ENCODE measurements at places on chromosomes 7 and 10. TPM values are rescaled to one million over a fixed set of nuclear protein-coding genes. Genes with fewer than 3 reads are reported as not detected.

DNA sequence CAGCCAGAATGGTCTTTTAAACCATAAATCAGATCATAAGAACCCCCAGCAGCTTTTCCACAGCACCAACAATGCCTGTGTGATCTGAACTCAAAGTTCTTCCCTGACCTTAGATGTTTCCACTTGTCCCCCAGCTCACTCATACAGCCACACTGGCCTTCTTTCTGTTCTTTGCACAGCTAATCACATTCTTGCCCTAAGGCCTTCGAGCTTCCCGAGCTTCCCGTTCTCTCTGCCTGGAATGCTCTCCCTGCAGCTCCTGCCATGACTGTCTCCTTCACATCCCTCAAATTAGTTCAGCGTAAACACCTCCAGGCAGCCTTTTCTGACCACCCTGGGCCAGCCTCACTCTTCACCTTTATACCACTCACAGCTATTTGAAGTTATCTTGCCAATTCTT lies 166.8 kb upstream of the NFE2L3 start:
- peaks cover 10% of the 10 kb centered on the region for H3K27me3 ChIP-seq
- no peak overlapping the region for H3K27ac ChIP-seq
- no peaks in the 10 kb centered on the region for H3K36me3 ChIP-seq
- no peak for DNase-seq
- H3K4me3 ChIP-seq: no peak overlapping the region

GRCh38 chr7:80458822-80459725 lies 52.8 kb downstream of the GNAT3 start:
- no peak for DNase-seq
- H3K4me1 ChIP-seq: no peaks in the 10 kb centered on the region
- H3K36me3 ChIP-seq: no peaks in the 10 kb centered on the region
- H3K27ac ChIP-seq: no peak overlapping the region

DNA sequence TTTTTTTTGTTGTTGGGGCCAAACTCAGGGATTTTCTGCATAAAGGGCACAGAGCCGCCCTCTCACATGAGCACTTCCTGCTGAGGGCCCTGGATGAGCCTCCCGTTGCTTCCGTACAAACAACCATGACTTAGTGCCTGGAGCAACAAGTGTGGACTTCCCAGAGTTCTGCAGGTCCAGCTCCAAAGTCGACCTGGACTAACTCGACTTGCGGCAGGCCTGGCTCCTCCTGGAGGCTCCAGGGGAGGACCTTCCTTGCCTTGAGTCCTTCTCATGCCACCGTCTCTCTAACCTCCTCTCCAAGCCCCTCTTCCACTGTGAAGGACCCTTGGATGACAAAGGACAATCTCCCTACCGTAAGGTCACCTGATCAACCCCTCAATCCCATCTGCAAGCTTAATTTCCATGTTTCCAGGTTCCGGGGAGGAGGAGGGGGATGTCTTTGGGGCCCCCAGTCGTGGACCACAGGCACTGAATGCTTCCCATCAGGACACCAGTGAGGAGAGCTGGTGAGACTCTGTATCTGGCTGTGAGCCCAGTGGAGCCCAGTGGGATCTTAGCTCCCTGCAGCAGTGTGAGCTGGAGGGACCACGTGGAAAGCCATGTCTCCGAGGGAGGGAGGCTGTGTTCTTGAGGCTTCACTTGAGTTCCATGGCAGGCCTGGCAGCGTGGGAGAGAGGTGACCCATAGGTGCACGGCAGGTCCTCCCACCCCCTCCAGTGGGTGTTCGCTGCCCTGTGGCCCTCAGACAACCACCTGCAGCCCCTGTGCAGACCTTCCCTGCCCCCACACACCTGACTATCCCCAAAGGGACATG lies 199.5 kb upstream of the PPP2R2D start:
- H3K27me3 ChIP-seq: no peaks in the 10 kb centered on the region
- no peak overlapping the region for H3K4me3 ChIP-seq
- no peak overlapping the region for H3K27ac ChIP-seq
- DNase-seq: no peak
- H3K36me3 ChIP-seq: no peaks in the 10 kb centered on the region

NPC1L1 gene
- total RNA-seq: not detected

AQP1 gene
- total RNA-seq: 578 TPM

DNA sequence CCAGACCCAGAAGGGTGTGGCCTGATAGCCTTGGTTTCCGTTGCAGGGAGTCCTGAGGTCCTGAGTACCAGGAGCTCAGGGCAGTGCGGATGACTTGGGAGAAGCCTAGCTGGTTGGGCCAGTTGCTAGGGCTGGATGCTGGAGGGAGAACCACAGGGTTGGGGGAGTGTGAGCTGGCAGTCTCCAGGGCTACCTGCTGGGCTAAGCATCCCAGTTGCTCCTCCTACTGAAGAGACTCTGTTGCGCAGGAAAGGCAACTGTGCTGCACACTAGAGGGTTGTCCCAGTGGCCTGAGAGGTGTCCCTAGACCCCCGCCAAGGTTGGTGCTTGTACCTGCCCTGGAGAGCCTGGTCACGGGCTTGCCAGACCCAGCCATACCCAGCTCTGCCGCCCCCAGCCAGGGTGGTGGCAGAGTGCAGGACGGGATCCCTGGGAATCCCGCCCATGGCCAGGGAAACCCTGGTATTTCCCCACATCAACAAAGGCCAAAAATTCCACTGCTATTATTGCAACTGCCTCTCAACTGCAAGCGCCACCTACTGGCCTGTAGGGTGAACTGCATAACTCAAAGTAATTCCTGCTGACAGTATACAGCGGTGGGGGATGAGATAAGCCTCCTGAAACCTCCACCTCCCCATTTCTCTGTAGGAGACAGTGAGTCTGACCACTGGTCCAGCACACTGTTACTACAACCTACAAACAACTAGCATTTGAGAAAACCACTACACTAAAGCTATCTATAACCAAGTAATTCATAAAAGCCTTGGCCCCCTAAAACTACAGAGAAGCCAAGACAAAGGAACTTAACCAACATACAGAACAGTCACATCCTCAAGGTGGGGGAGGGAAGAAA lies 67.6 kb upstream of the DDC start:
- DNase-seq: no peak
- no peaks in the 10 kb centered on the region for H3K36me3 ChIP-seq
- H3K4me3 ChIP-seq: no peak overlapping the region
- no peaks in the 10 kb centered on the region for H3K27me3 ChIP-seq

DNA sequence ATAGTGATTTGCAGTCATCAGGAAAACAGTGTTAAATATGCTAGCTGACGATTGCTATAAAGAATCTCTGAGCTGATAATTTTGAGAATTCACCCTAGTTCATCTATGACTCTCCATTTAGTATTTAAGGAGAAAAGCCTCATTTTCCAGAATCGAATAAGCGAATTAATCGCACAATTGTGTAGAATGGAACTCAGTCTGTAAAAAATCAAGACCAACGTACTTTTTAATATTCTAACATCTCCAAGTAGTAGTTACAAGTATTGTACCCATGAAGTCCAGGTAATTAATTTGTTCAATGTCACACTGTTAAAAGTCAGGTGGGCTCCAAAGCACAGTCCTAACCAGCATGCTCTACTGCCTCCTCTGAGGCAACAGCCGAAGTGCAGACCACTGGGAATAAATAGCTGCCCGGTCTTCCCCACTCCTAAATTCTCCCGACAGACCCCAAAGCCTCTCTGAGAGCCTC lies 380 bp upstream of the AGBL3 start:
- H3K36me3 ChIP-seq: peaks cover 13% of the 10 kb centered on the region
- H3K27me3 ChIP-seq: no peaks in the 10 kb centered on the region
- H3K4me1 ChIP-seq: peaks cover 44% of the 10 kb centered on the region
- peak overlapping the region; percentile 72 for H3K4me3 ChIP-seq
- DNase-seq: no peak

GRCh38 chr10:6194311-6194710 lies 8.4 kb upstream of the PFKFB3 start:
- no peak for DNase-seq
- H3K4me1 ChIP-seq: peaks cover 75% of the 10 kb centered on the region
- H3K36me3 ChIP-seq: no peaks in the 10 kb centered on the region
- H3K27me3 ChIP-seq: no peaks in the 10 kb centered on the region
- H3K4me3 ChIP-seq: no peak overlapping the region

DNA sequence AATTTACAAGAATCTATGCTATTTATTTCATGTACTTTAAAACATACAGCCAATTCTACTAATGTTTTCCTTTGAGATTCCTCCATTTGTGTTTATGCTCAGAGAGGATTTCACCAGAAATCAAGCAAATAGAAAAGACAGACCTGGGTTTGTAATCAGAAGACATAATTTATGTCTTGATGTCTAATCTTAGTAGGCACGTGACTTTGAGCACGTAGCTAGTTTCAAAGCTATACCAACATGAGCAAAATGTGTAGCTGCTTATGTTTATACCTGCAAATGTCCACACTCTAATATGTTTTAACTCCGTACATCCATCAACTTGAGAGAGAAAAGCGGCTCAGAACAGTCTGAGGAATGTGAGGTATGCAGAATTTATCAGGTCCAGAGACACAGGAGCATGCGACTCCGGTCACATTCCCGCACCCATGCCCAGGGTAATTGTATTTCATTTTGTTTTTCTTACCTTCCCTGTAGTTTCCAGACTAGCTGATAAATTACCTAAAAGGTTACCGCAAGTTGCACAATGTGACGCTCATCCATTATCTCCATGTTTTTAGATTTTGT lies 40.0 kb downstream of the SVOPL start:
- DNase-seq: no peak
- H3K36me3 ChIP-seq: no peaks in the 10 kb centered on the region
- no peaks in the 10 kb centered on the region for H3K4me1 ChIP-seq
- H3K27me3 ChIP-seq: no peaks in the 10 kb centered on the region
- H3K27ac ChIP-seq: no peak overlapping the region

DNA sequence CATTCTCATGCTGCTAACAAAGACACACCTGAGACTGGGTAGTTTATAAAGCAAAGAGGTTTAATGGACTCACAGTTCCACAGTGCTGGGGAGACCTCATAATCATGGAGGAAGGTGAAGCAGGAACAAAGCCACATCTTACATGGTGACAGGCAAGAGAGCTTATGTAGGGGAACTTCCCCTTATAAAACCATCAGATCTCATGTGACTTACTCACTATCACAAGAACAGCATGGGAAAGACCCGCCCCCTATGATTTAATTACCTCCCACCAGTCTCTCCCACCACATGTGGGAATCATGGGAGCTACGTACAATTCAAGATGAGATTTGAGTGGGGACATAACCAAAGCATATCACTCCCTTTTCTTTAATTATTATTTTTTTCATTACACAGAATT lies 16.6 kb downstream of the COL28A1 start:
- H3K4me1 ChIP-seq: no peaks in the 10 kb centered on the region
- H3K36me3 ChIP-seq: no peaks in the 10 kb centered on the region
- no peak overlapping the region for H3K4me3 ChIP-seq
- no peak for DNase-seq
- no peak overlapping the region for H3K27ac ChIP-seq
- no peaks in the 10 kb centered on the region for H3K27me3 ChIP-seq

OR2A42 gene
- 0.11 TPM for total RNA-seq

ARMH3 gene
- total RNA-seq: 19.3 TPM

SH2D4B gene
- total RNA-seq: 0.26 TPM

GRCh38 chr10:25934621-25935139 lies 651 bp downstream of the MYO3A start:
- H3K36me3 ChIP-seq: no peaks in the 10 kb centered on the region
- H3K4me1 ChIP-seq: peaks cover 4% of the 10 kb centered on the region
- no peak overlapping the region for H3K27ac ChIP-seq
- peak overlapping the region; percentile 30 for H3K4me3 ChIP-seq

- no peak for DNase-seq
- no peaks in the 10 kb centered on the region for H3K4me1 ChIP-seq
- H3K27me3 ChIP-seq: no peaks in the 10 kb centered on the region
- peak overlapping the region; percentile 2 for H3K27ac ChIP-seq
- no peak overlapping the region for H3K4me3 ChIP-seq
Measured at GRCh38 chr7:158695726-158696452, 8.7 kb downstream of the NCAPG2 start.

DNA sequence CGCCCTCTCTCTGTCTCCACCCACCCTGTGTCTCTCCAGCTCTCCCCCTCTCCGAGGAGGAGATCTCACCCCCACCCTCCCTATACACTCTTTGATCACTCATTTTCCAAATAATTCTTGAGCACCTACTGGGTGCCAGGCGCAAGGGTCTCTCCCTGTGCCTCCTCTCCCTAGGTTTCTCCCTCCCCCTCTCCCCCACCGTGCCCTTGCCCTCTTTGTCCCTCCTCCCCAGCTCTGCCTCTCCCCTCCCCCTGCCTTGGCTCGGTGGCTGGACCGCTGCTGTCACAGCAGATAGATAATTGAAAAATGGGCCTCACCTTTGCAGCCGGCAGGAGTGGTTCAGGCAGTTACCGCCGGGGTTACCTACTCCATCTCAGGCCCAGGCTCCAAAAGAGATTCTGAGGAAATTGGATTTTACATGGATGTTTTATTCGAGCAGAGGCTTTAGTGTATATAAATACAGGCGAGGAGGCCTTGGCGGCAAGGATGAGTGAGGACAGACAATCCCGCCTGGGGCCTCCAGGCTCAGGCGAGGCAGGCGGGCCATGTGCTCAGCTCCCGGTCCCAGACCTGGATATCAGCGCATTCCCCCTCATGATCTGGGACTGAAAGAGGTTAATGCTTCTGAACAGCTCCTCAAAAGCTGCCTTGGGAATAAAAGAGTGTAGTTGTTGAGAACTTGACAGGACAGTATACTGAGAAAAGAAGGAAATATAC lies 60.8 kb upstream of the BTRC start:
- peak overlapping the region; percentile 60 for H3K4me3 ChIP-seq
- peaks cover 24% of the 10 kb centered on the region for H3K4me1 ChIP-seq
- no peaks in the 10 kb centered on the region for H3K27me3 ChIP-seq
- no peak for DNase-seq
- H3K27ac ChIP-seq: no peak overlapping the region
- no peaks in the 10 kb centered on the region for H3K36me3 ChIP-seq

MEOX2 gene
- 14.7 TPM for total RNA-seq

DNA sequence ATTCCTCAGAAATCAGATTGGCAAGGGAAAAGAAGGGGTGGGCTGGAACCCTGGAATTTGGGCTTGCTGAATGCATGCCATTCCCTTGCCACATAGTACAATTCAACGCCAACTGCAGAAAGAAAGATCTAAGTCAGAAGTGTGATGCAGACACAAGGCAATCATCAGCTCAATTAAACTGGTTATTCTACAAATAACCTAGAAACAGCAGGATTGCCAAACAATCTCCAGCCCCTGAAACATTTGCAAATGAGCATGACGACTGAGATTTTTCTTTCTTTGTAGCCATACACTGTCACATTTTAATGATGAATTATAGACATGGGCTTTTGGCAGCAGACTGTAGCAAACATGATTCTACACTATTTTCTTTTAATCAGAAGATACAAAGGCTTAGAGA lies 16.5 kb upstream of the CREB5 start:
- H3K27ac ChIP-seq: no peak overlapping the region
- no peak overlapping the region for H3K4me3 ChIP-seq
- H3K4me1 ChIP-seq: peaks cover 11% of the 10 kb centered on the region
- H3K27me3 ChIP-seq: no peaks in the 10 kb centered on the region
- DNase-seq: peak; percentile 64

GRCh38 chr7:36311539-36311938 lies 78.1 kb upstream of the ANLN start:
- no peak overlapping the region for H3K4me3 ChIP-seq
- no peak for DNase-seq
- no peaks in the 10 kb centered on the region for H3K36me3 ChIP-seq
- H3K27ac ChIP-seq: no peak overlapping the region
- no peaks in the 10 kb centered on the region for H3K27me3 ChIP-seq
- H3K4me1 ChIP-seq: peaks cover 5% of the 10 kb centered on the region

GRCh38 chr10:79140855-79141254 lies 72.1 kb downstream of the ZMIZ1 start:
- peak overlapping the region; percentile 0 for H3K27ac ChIP-seq
- DNase-seq: no peak
- H3K36me3 ChIP-seq: peaks cover 39% of the 10 kb centered on the region
- peaks cover 99% of the 10 kb centered on the region for H3K4me1 ChIP-seq
- H3K27me3 ChIP-seq: no peaks in the 10 kb centered on the region

SNCG gene
- 32.9 TPM for total RNA-seq
